H54 (cell line): ENCODE measurements at places on chromosomes 7 and 10.
A peak's percentile ranks its signal among the peaks of the same experiment; 100 is the strongest.

DNA sequence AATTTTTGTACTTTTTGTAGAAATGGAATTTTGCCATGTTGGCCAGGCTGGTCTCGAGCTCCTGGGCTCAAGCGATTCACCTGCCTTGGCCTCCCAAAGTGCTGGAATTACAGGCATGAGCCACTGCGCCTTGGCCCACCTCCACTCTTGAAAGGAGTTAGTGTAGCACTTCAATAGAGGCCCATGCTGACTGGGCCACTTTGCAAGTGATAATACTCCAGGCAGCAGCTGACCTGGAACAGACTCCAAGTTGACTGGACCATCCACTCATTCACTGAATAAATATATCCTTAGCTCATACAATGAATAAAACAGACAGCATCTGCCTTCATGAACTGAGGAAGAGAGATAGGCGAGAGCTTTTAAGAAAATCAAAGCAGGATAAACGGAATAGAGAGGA is 14.7 kb downstream of the CPVL start:
- no peak for DNase-seq

GRCh38 chr7:98212532-98213041 is 1.3 kb downstream of the BHLHA15 start:
- no peak for DNase-seq

DNA sequence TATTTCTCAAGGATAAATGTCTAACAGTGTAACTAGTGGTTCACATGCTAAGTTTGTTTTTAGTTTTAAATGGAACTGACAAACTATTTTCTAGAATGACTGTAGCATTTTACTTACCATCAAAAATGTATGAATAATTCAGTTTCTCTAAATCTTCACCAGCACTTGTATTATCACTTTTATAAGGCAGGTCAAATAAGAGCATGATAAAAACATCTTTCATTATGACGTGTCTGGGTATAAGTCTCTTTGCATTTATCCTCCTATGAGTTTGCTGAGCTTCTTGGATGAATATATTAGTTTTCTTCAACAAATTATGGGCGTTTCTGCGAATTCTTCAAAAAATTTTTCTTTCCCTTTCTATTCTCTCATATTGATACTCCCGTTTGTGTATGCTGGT is 19.9 kb downstream of the ZNF33B start:
- DNase-seq = no peak

DNA sequence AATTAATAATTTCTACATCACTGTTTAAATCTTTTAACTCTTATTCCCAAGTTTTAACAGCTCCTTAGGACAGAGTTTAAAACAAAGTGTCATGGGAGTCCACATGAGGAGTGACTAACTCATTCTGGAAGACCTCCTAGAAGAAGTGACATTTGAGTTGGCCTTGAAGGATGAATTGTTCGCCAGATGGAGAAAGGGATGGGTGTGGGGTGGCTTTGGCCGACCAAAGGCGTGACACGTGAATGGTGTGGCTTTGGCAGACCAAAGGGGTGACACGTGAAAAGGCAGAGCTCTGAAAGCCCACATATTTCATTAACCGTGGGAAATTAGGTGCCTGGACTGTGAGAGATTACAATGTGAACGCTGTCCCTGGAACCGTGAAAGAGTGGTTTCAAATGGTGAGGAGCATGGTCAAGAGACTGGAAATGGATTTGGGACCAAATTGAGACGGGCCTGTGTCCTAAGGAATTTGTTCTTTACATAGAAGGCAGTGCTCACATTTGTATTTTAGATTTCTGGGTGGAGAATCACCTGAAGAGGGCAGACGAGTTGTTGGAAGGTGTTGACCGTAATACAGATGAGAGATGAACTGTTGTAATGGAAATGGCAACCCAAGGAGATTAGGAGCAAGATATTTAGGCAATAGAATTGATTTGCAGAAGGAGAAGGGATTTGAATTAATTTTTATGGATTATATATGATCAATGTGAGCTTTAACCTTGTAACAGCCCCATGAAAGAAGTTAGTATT is 228.1 kb downstream of the BICC1 start:
- DNase-seq = no peak

- DNase-seq = no peak
Observed at GRCh38 chr10:26318672-26319071, 102.1 kb downstream of the GAD2 start.

- DNase-seq = no peak
Observed at GRCh38 chr7:97116308-97116707, 1.2 kb upstream of the SDHAF3 start.

DNA sequence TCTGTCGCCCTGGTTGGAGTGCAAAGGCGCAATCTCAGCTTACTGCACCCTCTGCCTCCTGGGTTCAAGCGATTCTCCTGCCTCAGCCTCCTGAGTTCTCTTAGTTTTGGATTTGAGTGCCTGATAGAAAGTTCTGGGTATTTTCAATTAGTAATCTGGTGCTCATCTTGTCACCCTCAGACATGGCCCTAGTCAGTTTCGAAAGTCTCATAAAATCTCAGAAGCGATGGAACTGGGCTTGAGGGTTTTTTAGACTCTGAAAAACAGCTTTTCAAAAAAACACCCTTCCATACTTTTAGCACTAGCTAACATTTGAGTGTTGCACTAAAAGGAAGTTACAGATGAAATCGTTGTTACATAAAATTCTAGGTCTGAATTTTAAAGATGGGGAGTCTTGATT is 9.4 kb upstream of the PIP4K2A start:
- DNase-seq = no peak

DNA sequence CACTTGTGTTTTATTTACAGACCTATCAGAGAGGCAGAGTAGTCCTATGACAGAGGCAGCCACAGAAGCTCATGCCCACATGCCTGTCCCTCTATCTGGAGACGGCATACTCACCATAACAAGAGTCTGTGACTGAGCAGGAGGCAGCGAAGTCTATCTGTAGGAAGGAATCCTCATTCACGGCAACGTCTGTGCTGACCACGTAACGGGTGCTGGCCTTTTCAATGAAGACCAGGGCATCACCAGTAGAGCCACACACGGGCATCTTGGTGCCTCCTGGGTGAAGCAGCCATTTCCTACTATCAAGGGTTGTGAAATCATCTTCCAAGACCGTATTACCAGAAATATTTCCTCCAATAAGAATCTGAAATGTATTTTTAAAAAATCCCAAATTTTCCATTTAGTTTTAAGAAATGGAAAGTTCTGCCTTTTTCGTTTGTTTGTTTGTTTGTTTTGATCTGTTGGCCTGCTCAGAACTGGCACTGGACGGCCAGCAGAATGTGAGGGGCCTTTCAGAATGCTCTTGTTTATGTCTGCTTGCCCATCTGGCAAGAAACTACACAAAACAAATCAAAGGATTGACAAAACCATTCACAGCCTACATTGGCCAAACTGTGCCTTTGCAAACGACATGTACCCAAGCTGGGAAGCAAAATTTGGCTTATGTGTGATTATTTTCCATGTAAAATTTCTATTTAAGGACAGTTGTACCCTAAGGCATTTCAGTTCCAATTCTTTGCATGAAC is 93.1 kb upstream of the SLC26A5 start:
- DNase-seq = no peak

- no peak for DNase-seq
Observed at GRCh38 chr10:131086094-131086493, 225.4 kb downstream of the TCERG1L start.

DNA sequence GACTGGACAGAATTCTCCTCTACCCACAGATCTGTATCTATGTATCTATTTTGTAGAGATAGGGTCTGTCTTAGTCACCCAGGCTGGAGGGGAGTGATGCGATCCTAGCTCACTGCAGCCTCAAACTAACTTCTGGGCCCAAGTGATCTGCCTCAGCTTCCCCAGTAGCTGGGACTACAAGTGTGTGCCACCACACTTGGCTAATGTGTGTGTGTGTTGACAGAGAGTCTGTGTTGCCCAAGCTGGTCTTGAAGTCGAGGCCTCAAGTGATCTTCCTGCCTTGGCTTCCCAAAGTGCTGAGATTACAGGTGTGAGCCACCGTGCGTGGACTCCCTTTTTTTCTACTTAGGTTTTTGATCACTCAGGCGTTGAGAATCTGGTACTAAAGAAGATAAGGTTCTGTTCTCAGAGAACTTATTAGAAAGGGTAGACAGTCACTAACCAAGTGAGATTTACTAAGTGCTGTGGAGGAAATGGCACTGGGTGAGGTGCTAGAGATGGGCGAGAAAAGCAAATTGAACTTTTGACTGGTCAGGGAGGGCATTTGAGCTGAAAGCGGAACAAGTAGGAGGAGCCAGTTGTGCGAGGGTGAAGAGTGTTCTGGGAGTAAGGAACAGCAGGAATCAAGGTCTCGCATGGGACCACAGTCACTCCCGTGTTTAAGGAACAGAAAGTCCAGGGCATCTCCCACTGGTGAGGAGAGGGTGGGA is 18.0 kb downstream of the NDUFB2 start:
- DNase-seq = no peak

GRCh38 chr10:102776779-102777456 is 33.2 kb downstream of the WBP1L start:
- DNase-seq = peak; percentile 15

DNA sequence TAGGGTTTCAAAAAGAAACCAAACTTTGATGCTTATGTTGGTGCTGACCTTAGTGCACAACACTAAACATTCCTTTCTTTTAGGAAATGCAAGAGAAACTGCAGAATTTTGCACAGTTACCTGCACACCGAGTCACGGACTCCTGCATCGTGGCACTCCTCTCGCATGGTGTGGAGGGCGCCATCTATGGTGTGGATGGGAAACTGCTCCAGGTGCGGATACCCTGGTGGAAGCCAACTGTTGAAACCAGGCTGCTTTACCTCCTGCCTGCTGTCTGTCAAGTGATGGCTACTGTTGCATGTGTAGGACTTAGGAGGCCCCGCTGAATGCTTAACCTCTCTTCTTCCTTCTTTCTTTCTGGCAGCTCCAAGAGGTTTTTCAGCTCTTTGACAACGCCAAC is 11.7 kb downstream of the CASP2 start:
- DNase-seq = peak; percentile 16

GRCh38 chr7:4052130-4052529 is 630.0 kb upstream of the FOXK1 start:
- DNase-seq = no peak

- no peak for DNase-seq
Observed at GRCh38 chr10:8288600-8288999, 234.1 kb downstream of the GATA3 start.

- DNase-seq = no peak
Observed at GRCh38 chr7:112743811-112744210, 46.4 kb downstream of the TMEM168 start.

GRCh38 chr10:124308811-124309210 is 109.9 kb downstream of the OAT start:
- no peak for DNase-seq

DNA sequence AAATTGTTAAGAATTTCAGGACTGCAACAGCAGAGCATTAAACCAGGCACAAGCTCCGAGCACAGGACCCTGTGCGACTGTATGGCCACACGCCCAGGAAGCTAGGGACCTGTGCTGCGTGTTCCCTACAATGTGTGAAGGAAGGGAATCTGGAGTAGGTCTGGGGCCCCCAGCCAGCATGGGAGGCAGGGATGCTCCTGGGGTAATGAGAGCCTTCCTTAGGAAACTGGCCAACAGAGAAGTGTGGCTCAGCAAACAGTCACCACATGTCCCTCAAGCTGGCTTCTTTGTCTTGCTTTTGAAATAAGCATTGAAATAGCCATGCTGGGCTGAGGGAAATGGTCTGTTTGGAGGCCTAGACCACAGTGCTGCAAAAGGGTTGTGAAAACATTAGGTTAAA is 8.2 kb downstream of the BLNK start:
- DNase-seq = no peak

- peak; percentile 78 for DNase-seq
Observed at GRCh38 chr7:28984631-28985030, 26.5 kb upstream of the TRIL start.

DNA sequence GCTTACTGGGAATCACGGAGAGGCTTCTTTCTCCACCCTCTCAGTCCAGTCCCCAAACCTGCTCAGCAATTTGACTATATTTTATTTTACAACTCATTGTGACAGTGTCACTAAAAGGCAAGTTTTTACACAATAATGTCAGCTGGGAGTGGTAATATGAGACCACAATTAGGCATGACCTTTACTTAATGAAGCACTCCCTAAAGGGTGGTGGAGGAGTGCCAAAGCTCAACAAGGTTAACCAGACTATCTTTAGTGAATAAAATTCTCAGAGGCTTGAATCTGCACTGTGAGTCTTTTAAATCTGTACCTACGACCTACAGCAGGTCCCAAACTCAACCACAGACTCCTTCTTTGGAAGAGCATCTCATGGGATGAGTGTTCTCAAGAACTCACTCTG is 215.6 kb downstream of the TAX1BP1 start:
- no peak for DNase-seq

GRCh38 chr10:47207281-47207615 is 92.7 kb upstream of the GDF10 start:
- no peak for DNase-seq

DNA sequence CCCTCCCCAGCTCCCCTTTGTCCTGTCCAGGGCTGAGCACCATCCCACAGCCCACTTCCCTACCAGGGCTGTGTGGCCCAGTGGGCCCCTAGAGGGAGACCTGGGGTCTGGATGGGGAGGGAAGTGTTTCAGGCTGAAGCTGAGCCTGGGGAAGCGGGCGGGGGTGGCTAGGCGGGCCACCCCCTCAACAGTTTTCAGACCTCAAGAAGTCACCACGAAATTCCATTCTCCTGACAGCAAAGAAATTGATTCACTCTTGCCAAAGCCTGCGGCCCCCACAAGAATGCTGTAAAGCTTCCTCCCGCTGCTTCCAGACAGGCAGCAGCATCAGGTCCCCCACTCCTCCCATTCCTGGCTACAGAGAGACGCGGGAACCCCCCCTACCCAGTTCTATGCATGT is 2.5 kb upstream of the LFNG start:
- peak; percentile 100 for DNase-seq

GRCh38 chr10:17413876-17414275 is 40.5 kb downstream of the ST8SIA6 start:
- no peak for DNase-seq

- no peak for DNase-seq
Observed at GRCh38 chr10:104678658-104679057, 37.6 kb downstream of the SORCS3 start.

DNA sequence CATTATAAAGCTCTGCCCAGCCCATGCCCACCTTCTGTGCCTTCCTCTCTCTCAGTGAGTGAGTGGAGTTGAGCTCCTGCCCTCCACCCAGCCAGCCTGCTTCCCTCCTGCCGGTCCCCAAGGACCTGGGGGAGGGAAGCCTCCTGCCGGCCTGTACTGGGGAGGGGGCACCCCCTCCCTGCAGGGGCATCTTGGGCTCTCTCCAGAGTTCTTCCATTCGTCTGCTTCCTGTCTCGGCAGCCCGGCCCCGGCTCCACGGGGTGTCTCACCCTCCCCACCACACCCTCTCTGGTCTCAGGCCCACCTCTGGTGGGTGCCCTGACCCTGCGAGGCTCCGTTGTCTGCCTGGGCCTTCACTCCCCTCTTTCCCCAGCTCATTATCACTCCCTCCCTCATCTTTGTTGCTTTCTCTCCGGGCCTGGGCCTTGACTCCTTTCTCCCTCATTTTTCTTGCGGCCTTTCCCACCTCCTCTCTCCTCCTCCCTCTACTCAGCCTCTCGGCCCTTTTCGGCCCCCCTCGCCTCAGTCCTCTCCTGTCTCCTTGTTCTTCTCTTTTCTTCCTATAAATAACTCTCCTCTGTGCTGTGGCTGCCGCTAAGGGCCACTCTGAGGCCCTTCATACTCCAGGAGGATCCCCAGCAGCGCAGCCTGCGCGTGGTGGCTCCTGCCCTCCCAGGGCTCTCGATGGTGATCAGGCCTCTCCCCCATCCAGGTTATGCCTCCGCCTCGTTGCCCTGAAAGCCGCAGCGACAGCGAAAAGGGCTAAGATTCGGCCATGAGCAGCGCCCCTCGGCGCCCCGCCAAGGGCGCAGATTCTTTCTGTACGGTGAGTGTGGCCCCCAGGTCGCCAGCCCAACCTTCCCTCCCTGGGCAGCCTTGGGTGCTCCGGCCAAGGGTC is 2.1 kb downstream of the SLC4A2 start:
- no peak for DNase-seq
